Anterior cingulate cortex (tissue), 58 donors: ENCODE measurements at places on chromosomes 1 and 21.

DNA sequence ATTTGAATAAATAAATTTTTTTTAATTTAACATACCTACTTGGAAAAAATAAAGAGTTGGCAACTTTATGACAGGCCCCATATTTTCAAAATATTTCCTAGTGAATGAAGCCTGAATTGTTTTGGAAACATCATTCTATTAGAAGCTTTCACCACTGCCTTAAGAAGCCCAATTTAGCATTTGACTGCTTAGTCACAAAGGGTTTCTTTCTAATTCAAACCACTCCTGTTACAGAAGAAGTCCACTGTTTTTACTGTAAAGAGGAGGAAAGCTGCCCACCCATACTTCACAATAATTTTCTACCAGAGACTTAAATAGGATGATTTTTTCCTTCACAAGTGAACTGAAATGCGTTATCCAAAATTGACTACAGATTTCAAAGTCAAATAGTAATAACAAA, 534.6 kb upstream of the PTBP2 start:
- DNase-seq = no peak

- DNase-seq = no peak
Measured at GRCh38 chr1:208728815-208729214, 484.6 kb upstream of the PLXNA2 start.

GRCh38 chr21:19475525-19475924, 1071.9 kb upstream of the TMPRSS15 start:
- DNase-seq = no peak

GRCh38 chr1:204072931-204073836, at the start of gene SOX13:
SOX13 (plus strand) TSS chr1:204073115; CDS start chr1:204112916, 39,801 bp downstream.
- peak; percentile 74 for DNase-seq

GRCh38 chr1:151706464-151707415, 9.9 kb downstream of the CELF3 start:
- DNase-seq = no peak

GRCh38 chr1:48581270-48581669, 109.3 kb upstream of the SPATA6 start:
- no peak for DNase-seq

GRCh38 chr1:236795757-236796667, 920 bp downstream of the MTR start:
- DNase-seq = no peak

GRCh38 chr1:29749024-29749945, 513.0 kb downstream of the PTPRU start:
- DNase-seq = no peak

DNA sequence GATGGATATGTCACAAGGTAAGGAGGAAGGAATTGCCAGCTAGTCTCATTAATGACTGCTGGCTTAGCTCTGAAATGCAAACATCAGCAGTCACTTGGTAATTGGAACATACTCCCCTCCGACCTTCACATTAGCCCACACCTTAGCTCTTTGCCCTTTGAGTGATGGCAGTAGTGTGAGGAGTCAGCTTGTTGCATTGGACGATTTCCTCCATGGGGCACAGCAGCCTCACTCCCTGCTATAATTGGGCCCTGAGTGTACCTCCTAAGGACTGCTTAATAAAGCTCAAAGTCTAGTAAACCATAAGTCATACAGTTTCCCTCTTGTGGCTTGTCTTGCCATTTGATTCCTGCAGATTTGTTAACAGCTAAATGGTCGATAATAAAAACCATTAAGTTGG, 19.4 kb downstream of the METTL13 start:
- DNase-seq = no peak

- no peak for DNase-seq
Measured at GRCh38 chr1:66730462-66730861, 21.8 kb upstream of the DYNLT5 start.

DNA sequence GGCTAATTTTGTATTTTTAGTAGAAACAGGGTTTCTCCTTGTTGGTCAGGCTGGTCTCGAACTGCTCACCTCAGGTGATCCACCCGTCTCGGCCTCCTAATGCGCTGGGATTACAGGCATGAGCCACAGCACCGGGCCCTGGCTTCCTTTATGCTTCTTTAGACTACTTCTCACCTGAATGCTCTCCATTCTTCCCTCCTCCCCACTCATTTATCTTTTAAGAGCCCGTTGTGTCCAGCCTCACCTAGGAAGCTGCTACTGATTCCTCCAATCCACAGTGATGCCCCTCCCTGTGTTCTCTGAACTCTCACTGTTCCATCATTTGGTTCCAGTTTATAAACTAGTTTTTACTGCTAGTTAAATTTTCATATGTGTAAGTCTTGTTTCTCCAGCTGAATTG, 44.9 kb upstream of the NR5A2 start:
- no peak for DNase-seq

- no peak for DNase-seq
Measured at GRCh38 chr21:43721939-43722338, 3.0 kb downstream of the PDXK start.

DNA sequence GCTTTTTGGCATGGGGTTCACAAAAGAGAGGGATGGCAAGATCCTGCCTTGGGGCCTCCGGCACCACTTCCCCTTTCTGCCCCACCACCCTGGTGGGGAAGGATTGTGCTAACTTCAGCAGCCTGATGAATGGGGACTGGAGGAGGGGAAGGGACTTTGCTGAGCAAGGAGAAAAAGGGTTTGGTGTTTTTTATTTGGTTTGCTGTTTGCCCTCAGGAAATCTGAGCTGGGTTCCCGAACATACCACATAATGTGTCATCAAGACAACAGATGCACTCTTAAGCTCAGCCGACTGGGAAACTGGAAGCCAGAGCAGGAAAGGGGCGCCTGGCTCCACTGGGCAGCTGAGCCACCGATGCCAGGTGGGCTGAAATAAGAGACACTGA, 19.8 kb downstream of the OLFML2B start:
- DNase-seq = peak; percentile 31

- DNase-seq = no peak
Measured at GRCh38 chr1:41850029-41850428, 68.7 kb downstream of the HIVEP3 start.

DNA sequence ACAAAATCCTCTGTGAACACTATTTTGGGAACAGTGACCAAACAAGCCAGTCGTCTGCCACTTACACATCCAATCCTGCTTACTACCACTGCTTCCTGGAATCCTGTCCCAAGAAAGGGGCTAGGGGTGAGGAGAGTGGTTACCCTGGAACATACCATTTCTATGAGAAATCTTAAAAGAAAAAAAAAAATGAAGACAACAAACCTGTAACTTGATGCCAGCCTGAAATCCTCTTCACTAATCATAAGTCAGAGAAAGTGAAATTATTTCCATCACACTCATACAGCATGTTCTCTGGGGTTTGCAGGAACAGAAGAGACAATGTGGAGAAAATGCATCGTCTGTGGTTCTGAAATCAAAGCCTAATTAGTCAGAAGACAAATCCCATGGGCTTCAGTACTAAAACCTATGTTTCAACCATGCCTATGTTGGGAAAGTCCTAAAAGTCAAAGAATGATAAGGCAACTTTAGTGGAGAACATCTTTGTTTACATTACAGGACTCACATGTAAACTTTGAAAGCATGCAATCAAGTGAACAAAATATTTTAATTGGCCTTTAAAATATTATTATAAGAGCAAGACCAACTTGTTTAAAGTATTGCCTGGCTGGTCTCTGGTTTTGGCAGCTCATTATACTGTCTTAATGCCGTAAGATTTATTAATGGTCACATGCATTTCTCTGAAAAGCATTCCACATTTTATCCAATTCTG, 220.7 kb downstream of the LTN1 start:
- no peak for DNase-seq

DNA sequence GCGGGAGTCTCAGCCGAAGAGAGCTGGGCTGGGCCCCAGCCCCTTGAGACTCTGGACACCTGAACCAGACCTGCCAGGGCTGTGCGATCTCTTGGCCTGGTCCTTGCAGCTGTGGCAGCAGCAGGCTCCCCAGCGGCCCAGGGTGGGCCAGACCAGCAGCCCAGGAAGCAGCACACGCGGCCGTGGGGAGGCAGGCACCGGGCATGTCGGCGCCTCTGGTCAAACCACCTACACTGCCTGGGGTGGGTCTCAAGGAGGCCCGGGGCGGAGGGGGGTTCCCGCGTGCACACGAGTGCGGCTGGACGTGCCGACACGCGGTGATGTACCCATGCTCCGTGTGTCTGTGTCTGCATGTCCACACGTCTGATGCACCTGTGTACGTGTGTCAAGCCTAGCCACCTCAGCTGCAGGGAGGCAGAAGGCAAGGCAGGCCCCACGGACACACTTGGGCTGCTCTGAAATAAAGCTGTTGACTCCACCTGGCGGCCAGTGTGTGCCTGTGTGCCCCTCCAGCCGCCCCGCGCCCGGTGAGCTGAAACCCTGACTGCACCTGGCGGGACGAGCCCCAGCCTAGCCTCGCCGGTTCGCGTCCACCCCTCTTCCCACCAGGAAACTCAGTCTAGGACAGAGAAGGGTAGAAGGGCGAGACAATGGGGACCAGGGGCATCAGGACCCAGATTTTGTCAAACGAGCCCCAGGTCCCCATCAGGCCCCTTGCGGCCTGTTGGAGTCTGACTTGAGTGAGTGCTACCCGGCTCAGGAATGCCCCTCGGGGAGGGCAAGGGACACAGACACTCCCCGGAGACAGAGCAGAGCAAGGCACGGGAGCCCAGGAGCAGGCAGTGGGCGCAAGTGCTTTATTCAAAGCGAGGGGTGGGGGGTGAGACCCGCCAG, 11.6 kb downstream of the SCNN1D start:
- DNase-seq = no peak

DNA sequence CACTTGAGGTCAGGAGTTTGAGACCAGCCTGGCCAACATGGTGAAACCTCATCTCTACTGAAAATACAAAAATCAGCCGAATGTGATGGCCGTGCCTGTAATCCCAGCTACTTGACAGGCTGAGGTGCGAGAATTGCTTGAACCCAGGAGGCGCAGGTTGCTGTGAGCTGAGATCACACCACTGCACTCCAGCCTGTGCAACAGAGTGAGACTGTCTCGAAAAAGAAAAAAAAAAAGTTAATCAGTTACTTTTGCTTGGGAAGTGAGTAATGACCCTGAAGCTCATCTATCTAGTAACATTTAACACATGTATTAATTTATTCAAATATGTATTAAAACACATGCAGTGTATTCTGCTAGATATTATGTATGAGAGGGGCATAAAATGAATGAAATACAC, 49.4 kb downstream of the ZNF326 start:
- DNase-seq = no peak

DNA sequence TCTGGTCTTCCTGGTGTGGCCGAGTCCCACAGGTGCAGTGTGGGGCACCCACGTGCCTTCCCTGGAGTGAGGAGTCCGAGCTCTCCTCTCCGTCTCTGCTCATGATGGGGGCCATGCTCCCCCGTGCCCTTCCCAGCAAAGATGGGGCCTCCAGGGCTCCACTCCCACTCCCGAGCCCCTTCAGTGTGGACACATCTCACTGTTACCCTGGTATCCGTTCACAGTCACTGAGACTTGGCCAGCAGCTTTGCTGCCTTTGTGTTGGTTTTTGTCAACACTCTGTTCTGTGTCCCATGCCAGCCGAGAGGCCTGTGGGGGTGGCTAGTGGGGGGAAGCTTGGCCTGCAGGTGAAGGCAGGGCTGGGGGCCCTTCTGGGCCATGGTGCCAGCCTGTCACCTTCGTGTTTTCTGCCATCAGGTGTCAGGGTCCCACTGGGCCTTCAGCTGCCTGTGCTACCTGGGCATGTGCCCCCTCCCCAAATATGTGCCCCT, 46.9 kb upstream of the POFUT2 start:
- DNase-seq = no peak

- DNase-seq = no peak
Measured at GRCh38 chr1:110785612-110786011, 87.3 kb upstream of the CD53 start.

DNA sequence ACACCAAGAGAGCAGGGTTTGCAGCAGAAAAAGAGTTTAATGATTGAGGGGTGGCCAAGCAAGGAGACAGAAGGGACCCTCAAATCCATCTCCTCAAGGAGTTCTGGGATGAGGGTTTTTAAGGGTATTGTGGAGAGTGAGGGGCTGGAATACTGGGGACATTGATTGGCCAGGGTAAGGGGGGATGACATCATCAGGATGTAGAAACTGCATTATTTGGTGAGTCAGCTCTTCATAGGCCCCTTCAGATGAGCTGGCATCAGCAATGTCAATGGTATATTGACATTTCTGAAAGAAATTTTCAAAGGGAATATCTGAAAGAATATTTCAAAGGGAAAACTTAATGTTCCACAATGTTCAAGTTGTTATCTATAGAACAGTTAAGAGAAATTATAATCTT, 168.1 kb upstream of the SNX7 start:
- no peak for DNase-seq

DNA sequence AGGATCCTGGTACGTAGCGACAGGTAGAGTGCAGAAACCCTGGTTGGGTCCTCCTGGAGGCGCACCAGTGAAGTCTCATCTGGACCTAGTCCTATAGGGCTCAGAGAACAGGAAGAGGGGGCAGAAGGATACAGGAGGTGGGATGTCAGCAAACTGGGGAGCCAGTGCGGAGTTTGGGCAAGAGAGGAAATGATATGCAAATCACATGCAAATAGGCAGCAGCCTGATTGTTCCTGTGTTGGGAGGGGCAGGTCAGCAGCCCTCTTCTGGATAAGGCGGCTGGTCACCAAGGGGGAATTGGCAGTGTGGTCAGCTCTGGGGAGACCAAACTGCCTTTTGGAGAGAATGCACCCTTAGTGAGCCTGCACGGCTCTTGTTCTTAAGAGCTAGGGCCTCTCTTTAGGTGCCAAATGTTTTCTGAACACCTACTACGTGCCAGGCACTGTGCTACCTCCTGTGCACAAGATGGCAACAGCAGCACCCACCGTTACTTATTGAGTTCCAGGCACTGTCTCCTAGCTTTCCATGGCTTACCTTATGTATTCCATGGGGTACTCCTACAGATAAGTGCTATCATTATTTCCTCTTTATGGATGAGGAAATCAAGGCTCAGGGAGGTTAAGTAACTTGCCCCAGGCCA, 18.1 kb upstream of the PADI3 start:
- no peak for DNase-seq

DNA sequence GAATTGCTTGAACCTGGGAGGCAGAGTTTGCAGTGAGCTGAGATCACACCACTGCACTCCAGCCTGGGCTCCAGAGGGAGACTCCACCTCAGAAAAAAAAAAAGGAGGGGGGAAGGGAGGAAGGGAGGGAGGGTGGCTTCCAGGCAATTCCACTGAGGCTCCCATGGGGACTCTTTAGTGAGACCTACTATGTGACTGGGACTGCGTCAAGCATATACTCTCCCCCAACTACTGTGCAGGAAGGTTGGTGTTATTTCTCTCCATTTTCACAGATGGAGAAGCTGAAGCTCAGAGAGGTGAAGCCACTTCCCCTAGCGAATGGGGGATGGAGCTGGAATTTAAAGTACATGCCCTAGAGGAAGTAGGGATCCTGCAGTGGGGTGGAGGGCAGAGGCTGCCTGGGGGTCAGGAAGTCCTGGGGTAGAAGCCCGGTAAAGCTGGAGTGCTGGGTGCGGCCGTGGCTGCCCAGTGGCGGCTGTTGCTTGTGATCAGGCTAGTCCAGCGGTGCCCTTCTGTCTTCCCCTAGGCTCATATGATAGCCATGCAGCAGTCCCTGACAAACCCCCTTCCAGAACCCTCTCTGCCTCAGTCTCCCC, 40.3 kb downstream of the RAP1GAP start:
- DNase-seq = no peak

GRCh38 chr1:235408503-235408960, 41.3 kb downstream of the TBCE start:
- DNase-seq = no peak
